ENCODE measurements at places on chromosomes 16 and 17. TPM values are rescaled to one million over a fixed set of nuclear protein-coding genes. Genes with fewer than 3 reads are reported as not detected.

GRCh38 chr17:4635823-4636375, 5.6 kb downstream of the ALOX15 start:
- H3K36me3 ChIP-seq, result no peaks in the 10 kb centered on the region
- DNase-seq, result no peak
- H3K27me3 ChIP-seq, result peaks cover 71% of the 10 kb centered on the region
- peak overlapping the region; percentile 38 for H3K27ac ChIP-seq
- peaks cover 4% of the 10 kb centered on the region for H3K4me1 ChIP-seq

DNA sequence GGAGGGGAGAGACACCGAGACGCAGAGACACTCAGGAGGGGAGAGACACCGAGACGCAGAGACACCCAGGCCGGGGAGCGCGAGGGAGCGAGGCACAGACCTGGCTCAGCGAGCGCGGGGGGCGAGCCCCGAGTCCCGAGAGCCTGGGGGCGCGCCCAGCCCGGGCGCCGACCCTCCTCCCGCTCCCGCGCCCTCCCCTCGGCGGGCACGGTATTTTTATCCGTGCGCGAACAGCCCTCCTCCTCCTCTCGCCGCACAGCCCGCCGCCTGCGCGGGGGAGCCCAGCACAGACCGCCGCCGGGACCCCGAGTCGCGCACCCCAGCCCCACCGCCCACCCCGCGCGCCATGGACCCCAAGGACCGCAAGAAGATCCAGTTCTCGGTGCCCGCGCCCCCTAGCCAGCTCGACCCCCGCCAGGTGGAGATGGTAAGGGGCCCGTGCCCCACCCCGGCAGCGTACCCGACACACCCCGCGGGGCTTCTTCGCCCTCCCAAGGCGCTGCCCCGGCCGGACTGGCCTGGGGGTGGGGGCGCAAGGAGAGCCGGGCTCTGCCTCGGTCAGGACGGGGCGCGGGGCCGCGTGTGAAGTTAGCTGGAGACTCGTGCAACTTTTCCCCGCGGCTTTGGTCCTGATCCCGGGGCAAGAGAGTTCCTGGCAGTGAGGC, 427 bp downstream of the PPP1R1B start:
- H3K27me3 ChIP-seq, result peaks cover 71% of the 10 kb centered on the region
- H3K36me3 ChIP-seq, result no peaks in the 10 kb centered on the region
- H3K4me3 ChIP-seq, result peak overlapping the region; percentile 46
- no peak overlapping the region for H3K27ac ChIP-seq
- H3K4me1 ChIP-seq, result peaks cover 13% of the 10 kb centered on the region
- no peak for DNase-seq

- no peak for DNase-seq
- peaks cover 38% of the 10 kb centered on the region for H3K27me3 ChIP-seq
- no peak overlapping the region for H3K27ac ChIP-seq
- H3K4me3 ChIP-seq, result no peak overlapping the region
- no peaks in the 10 kb centered on the region for H3K36me3 ChIP-seq
- H3K4me1 ChIP-seq, result peaks cover 9% of the 10 kb centered on the region
Measured at GRCh38 chr17:47877368-47878034, 18.5 kb upstream of the SP2 start.

GRCh38 chr17:78623541-78623940, 46.3 kb upstream of the DNAH17 start:
- DNase-seq, result no peak
- H3K36me3 ChIP-seq, result no peaks in the 10 kb centered on the region
- no peak overlapping the region for H3K27ac ChIP-seq
- peaks cover 2% of the 10 kb centered on the region for H3K27me3 ChIP-seq
- H3K4me1 ChIP-seq, result no peaks in the 10 kb centered on the region
- H3K4me3 ChIP-seq, result no peak overlapping the region

GRCh38 chr16:25988084-25988483, 296.3 kb downstream of the HS3ST4 start:
- no peak overlapping the region for H3K27ac ChIP-seq
- peaks cover 26% of the 10 kb centered on the region for H3K27me3 ChIP-seq
- H3K36me3 ChIP-seq, result no peaks in the 10 kb centered on the region
- peaks cover 2% of the 10 kb centered on the region for H3K4me1 ChIP-seq

DNA sequence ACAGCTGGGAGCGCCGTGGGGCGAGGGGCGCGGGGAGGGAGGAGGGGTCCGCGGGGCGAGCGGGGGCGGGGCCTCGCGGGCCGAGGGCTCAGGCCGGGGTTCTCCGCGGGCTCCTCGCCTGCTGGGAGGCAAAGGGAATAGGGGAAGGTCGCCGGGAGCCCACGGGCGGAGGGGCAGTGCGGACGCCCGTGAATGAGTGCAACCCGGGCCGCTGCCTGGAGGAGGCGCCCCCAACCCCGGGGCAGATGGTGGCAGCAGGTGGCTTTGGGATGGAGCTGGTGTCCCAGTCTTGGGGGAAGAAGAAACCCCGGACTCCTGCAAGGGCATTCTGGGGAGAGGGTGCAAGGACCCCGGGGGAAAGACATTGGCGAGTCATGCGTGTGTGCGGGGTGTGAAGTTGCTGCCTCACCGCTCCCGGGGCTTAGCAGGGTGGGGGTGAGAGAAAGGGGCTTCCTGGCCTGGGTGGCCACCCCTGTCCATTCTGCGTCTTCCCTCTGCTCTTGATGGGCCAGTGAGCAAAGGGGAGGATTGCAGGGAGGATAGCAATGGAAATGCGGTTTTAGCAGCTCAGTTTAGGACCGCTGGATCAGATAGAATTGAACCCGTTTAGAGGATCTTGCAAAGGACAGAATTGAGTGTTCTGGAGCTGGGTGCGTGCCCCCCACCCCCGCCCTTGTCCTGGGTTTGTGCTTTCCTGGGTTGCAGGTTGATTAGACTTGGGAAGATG, 526 bp downstream of the KIAA0513 start:
- peaks cover 4% of the 10 kb centered on the region for H3K36me3 ChIP-seq
- H3K4me3 ChIP-seq, result peak overlapping the region; percentile 77
- H3K27ac ChIP-seq, result peak overlapping the region; percentile 91
- H3K27me3 ChIP-seq, result peaks cover 9% of the 10 kb centered on the region

DNA sequence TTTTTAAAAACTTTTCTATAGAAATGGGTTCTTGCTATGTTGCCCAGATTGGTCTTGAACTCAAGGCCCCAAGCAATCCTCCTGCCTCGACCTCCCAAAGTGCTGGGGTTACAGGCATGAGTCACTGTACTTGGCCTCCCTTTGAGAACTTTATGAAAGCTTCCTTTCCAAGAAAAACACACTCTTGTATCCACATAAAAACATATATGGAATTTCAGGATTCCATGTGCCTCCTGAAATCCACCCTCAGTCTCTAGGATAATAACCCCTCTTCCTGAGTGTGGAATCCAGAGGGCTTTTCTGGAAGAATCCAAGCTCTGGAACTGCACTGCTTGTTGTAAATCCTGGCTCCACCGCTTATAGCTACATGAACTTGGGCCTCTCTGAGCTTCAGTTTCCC, 53.2 kb upstream of the MRTFB start:
- H3K27ac ChIP-seq, result no peak overlapping the region
- peaks cover 20% of the 10 kb centered on the region for H3K4me1 ChIP-seq
- H3K36me3 ChIP-seq, result no peaks in the 10 kb centered on the region
- no peak for DNase-seq

DNA sequence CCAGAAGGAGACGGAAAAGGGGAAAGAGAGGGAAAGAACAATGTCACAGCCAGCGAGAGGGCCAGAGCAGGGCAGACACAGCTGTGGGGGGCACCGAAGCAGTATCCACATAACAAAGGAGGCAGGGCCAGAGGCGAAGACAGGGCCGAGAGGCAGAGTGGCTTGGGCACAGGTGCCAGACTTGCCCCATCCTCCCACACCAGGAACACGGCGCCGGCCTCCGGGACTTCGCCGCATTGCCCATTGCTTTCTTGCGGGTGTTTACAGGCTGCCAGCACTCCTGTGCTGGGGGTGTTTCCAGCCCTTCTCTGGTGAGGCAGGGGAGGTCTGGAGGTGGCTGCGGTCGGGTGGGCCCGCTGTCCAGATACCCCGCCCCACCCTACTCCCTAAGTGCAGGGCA, 78.0 kb downstream of the ENGASE start:
- H3K27me3 ChIP-seq, result peaks cover 2% of the 10 kb centered on the region
- H3K27ac ChIP-seq, result no peak overlapping the region
- no peak for DNase-seq
- H3K4me1 ChIP-seq, result no peaks in the 10 kb centered on the region
- H3K36me3 ChIP-seq, result no peaks in the 10 kb centered on the region

- no peaks in the 10 kb centered on the region for H3K4me1 ChIP-seq
- H3K4me3 ChIP-seq, result no peak overlapping the region
- H3K27ac ChIP-seq, result no peak overlapping the region
Measured at GRCh38 chr17:49549311-49549605, 26.4 kb upstream of the NXPH3 start.

DNA sequence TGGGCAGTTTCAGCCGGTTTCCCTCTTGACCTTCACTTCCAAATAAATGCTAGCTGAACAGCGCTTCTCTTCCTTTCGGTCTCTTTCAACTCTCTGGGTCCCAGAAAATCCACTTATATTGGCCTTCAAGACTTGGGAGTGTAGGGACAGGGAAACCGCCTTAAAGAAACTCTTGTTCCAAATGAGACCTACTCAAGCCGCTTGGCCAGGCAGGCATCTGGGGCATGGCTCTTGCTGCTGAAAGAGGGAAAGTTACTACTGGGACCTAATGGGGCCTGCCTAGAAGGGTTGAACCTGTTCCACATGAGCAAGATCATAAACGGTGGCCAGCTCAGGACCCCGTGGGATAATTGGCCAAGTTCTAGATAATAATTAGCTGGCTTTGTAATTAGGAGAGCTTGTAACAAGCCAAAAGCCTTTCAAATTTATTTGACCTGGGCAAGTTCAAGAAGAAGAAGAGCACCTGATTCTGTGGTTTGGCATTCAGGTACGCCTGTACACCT, 13.2 kb downstream of the CDH1 start:
- no peak for DNase-seq
- peaks cover 51% of the 10 kb centered on the region for H3K4me1 ChIP-seq
- H3K27me3 ChIP-seq, result no peaks in the 10 kb centered on the region
- peaks cover 29% of the 10 kb centered on the region for H3K36me3 ChIP-seq
- no peak overlapping the region for H3K27ac ChIP-seq
- H3K4me3 ChIP-seq, result no peak overlapping the region

- H3K36me3 ChIP-seq, result peaks cover 21% of the 10 kb centered on the region
- no peak overlapping the region for H3K27ac ChIP-seq
- H3K27me3 ChIP-seq, result peaks cover 10% of the 10 kb centered on the region
- no peak overlapping the region for H3K4me3 ChIP-seq
- peaks cover 16% of the 10 kb centered on the region for H3K4me1 ChIP-seq
- no peak for DNase-seq
Measured at GRCh38 chr16:87707097-87707496, 58.7 kb downstream of the KLHDC4 start.

GRCh38 chr17:58999500-58999899, 107.2 kb downstream of the TRIM37 start:
- H3K36me3 ChIP-seq, result peaks cover 8% of the 10 kb centered on the region
- no peak overlapping the region for H3K27ac ChIP-seq
- peaks cover 9% of the 10 kb centered on the region for H3K4me1 ChIP-seq
- H3K27me3 ChIP-seq, result no peaks in the 10 kb centered on the region
- no peak overlapping the region for H3K4me3 ChIP-seq
- DNase-seq, result no peak

- H3K36me3 ChIP-seq, result peaks cover 8% of the 10 kb centered on the region
- no peak overlapping the region for H3K4me3 ChIP-seq
- no peak for DNase-seq
- H3K4me1 ChIP-seq, result peaks cover 12% of the 10 kb centered on the region
- H3K27ac ChIP-seq, result no peak overlapping the region
Measured at GRCh38 chr17:373613-374230, 21.1 kb upstream of the RPH3AL start.

GRCh38 chr16:85151079-85151602, 38.9 kb upstream of the CIBAR2 start:
- DNase-seq, result no peak
- no peaks in the 10 kb centered on the region for H3K4me1 ChIP-seq
- peak overlapping the region; percentile 42 for H3K27ac ChIP-seq
- H3K27me3 ChIP-seq, result peaks cover 22% of the 10 kb centered on the region
- no peak overlapping the region for H3K4me3 ChIP-seq

DNA sequence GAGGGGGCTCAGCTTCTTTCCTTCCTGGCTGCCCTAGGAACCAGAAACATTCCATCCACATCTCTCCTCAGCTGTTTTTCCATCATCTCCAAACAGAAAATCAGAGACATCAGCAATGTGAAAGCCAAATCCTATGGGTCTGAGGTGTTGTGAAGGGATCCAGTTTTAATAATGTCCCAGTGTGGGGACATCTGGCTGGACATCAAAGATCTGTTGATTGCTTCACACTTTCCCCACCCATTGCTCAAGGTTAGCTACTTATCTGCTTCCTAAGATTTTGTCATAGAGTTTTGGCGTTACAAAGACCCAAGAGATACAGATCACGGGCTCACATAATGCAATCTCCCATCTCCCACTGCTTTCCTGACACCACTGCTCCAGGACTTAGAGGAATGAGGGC, 47.8 kb upstream of the AXIN2 start:
- no peak overlapping the region for H3K27ac ChIP-seq
- H3K36me3 ChIP-seq, result no peaks in the 10 kb centered on the region
- no peak for DNase-seq

- H3K27me3 ChIP-seq, result peaks cover 4% of the 10 kb centered on the region
- H3K4me3 ChIP-seq, result peak overlapping the region; percentile 16
- no peaks in the 10 kb centered on the region for H3K36me3 ChIP-seq
- H3K4me1 ChIP-seq, result peaks cover 57% of the 10 kb centered on the region
Measured at GRCh38 chr17:81333616-81334368, 38.7 kb upstream of the SLC38A10 start.

- no peak overlapping the region for H3K4me3 ChIP-seq
- peaks cover 20% of the 10 kb centered on the region for H3K27me3 ChIP-seq
- no peak for DNase-seq
- H3K36me3 ChIP-seq, result no peaks in the 10 kb centered on the region
- no peak overlapping the region for H3K27ac ChIP-seq
Measured at GRCh38 chr17:50588391-50589049, 28.0 kb downstream of the CACNA1G start.

DNA sequence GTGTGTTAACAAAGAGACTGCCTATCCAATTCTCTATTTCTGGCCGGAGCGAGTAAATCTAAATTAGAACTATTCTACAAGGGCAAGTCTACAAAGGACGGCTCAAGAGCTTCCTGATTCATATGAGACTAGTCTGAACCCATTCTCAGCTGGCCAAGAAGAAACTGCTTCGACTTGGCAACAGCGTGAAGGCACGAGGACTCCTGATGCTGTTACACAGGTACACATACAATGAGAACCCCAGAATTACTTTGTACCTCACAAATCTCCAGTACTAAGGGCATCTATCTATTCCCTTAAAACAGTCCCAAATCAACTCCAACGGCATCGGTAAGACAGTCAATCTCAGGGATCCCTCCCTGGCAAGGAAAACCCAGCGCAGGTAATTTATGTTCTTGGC, 1.5 kb downstream of the CRK start:
- no peaks in the 10 kb centered on the region for H3K36me3 ChIP-seq
- H3K4me1 ChIP-seq, result peaks cover 19% of the 10 kb centered on the region
- H3K27me3 ChIP-seq, result no peaks in the 10 kb centered on the region
- peak overlapping the region; percentile 94 for H3K4me3 ChIP-seq
- H3K27ac ChIP-seq, result peak overlapping the region; percentile 84

SULT1A3 gene
- total RNA-seq, result 33.3 TPM

TP53 gene
- 106 TPM for total RNA-seq

TRIM16 gene
- 25.0 TPM for total RNA-seq

SLC13A2 gene
- 0.29 TPM for total RNA-seq

TNP2 gene
- not detected for total RNA-seq

CCNF gene
- total RNA-seq, result 26.5 TPM

SEPTIN12 gene
- 0.78 TPM for total RNA-seq
